ENCODE measurements at places on chromosomes 3 and 15. TPM values are rescaled to one million over a fixed set of nuclear protein-coding genes. Genes with fewer than 3 reads are reported as not detected.
A peak's percentile ranks its signal among the peaks of the same experiment; 100 is the strongest.

DNA sequence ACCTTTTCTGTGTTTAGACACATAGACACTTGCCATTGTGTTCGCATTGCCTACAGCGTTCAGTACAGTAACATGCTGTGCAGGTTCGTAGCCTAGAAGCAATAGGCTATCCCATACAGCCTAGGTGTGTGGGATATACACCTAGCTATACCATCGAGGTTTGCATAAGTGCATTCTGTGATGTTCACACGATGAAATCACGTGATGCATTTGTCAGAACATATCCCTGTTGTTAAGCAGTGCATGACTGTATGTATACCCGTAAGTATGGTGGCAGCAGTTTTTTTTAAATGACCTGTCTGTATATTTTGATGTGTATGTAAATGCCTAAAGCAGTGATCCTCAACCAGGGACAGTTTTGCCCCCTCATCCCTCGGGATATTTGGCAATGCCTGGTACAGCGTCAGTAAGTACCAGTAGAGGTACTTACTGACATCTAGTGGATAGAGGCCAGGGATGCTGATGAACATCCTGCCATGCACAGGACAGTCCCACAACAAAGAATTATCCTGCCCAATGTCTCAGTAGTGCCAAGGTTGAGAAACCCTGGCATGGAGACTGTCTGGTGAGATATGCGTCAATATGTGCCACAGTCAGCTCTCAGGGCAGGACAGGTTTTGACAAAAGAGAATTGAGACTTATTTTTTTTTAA is 129.1 kb downstream of the HCN4 start:
- peak; percentile 8 for DNase-seq

DNA sequence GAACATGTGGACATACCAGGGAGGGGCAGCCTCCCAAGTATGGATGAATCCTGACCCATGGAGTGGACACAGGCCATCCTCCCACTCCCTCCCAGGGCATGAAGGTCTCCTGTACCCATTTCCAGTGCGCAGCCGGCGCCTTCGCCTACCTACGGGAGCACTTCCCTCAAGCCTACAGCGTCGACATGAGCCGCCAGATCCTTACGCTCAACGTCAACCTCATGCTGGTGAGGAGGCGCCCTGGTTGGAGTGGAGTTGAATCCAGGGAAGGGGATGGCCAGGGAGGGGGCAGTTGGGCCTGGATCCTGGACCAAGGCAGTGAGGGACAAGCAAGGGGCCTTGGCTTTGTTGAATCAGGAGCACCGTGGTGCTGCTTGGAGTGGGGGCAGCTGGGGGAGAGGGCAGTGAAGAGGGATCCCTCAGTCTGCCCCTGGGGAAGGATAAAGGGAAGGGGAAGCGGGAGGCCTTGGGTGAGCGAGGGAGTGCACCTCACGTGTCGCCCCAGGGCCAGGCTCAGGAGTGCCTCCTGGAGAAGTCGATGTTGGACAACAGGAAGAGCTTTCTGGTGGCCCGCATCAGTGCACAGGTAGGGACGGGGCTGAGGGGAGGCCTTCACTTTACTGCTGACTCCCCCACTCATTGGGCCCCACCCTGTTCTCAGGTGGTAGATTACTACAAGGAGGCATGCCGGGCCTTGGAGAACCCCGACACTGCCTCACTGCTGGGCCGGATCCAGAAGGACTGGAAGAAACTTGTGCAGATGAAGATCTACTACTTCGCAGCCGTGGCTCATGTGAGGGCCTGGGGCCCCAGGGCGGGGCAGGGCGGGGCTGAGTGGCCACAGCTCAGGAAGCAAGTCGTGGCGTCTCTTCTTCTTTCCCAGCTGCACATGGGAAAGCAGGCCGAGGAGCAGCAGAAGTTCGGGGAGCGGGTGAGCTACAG is 25.3 kb downstream of the PTPN23 start:
- no peak for DNase-seq

DNA sequence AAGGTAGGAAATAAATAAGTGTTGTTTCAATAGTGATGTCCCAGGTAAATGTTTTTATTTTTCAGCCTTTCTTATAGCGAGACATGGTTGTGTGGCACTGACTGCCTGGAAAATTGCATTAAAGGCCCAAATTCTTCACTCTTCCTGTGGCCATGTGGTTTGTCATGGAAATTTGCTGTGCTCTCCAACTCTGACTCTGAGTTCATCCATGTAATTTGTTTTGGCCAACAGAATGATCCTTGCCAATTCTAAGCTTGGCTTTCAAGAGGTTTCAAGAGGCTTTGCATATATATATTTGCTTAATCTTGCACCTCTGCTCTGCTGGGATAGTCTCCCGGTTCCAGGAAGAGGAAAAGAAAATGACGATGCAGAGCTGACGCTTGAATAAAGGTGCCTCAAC is 107.5 kb upstream of the ARHGEF26 start:
- no peak for DNase-seq

GRCh38 chr3:14431917-14432834 is 29.8 kb downstream of the SLC6A6 start:
- peak; percentile 85 for DNase-seq

- DNase-seq: peak; percentile 88
Observed at GRCh38 chr3:94413336-94414108, 350.7 kb downstream of the NSUN3 start.

- peak; percentile 94 for DNase-seq
Observed at GRCh38 chr3:58526515-58526957, 10.5 kb downstream of the ACOX2 start.

DNA sequence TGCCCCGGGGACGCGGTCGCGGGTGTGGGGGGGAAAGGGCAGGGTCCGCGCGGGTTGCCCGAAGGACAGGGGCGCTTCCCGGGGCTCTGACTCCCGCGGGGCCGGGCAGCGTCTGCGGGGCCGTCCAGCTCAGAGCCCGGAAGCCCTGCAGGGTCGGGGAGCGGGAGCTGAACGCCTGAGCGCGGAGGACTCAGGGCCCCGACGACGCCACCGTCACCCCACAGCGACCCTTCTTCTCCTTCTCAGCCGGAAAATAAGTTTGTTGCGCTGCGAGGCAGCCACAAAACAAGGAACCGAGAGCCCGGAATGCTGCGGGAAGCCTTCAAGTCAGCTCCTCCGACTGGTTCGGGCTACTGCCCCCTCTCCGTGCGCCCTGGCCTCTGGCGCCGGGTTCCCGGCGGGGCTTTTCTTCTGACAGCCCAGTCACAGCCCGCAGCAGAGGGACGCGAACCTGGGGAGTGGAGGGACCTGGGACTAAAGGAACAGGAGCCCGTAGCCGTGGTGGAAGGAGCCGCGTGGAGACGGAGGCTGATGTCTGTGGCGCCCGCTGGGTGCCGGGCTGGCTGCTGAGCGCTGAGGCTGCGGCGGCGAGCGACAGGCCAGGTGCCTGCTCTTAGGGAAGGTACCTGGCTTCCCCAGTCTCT is 484 bp downstream of the CNTN4 start:
- DNase-seq: no peak

DNA sequence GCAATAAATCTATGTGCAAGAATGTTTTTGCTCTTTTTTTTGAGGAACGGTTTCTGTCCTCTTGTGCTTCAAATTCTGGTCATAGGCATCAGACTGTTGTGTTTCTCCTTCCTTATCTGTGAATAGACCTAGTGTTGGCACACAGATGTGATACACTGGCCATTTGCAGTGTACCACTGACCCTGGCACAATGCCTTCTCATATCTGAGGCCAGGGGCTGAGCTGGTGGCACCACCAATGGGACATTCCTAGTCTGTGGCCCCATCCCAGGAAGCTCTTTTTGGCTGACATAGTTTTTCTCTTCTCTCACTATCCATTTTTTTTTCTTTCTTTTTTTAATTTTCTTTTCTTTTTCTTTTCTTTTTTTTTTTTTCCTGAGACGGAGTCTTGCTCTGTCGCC is 40.4 kb downstream of the SH3GL3 start:
- no peak for DNase-seq

- DNase-seq: peak; percentile 78
Observed at GRCh38 chr3:33636125-33636850, 81.8 kb downstream of the CLASP2 start.

GRCh38 chr3:46551615-46552014 is 14.5 kb downstream of the LRRC2 start:
- DNase-seq: no peak

GRCh38 chr3:31733234-31733667 is 200.5 kb downstream of the STT3B start:
- no peak for DNase-seq

- peak; percentile 38 for DNase-seq
Observed at GRCh38 chr3:125374501-125374995, 577 bp downstream of the ZNF148 start.

Gene CCDC39
- polyA plus RNA-seq: not detected

Gene ALCAM
- polyA plus RNA-seq: 117 TPM

Gene CPN2
- 0.07 TPM for polyA plus RNA-seq
